ENCODE measurements at places on chromosomes 12 and 14. TPM values are rescaled to one million over a fixed set of nuclear protein-coding genes. Genes with fewer than 3 reads are reported as not detected.

SYCP3 gene
- total RNA-seq = not detected

PPP4R4 gene
- 1.0 TPM for total RNA-seq

KRT83 gene
- not detected for total RNA-seq

GLIPR1L1 gene
- not detected for total RNA-seq

RDH5 gene
- total RNA-seq = 23.3 TPM

TAMALIN gene
- 124 TPM for total RNA-seq

DNA sequence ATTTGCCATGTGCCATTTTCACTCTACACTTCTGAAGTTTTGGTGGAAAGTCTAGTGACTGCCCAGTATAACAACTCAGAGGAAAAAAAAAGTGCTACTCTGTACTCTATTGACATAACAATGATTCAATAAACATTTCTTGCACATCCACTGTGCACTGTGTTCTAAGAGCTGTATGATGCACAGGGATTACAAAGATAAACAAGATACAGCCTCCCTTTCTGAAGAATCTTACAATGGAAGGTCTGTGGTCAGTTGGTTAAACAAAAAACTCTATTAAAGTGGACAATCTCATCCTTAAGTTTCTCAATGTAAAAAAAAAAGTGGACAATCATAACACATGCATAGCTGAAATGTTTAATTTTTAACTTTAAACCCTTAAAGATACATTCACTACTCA is 105.7 kb upstream of the RASSF8 start:
- DNase-seq = no peak

DNA sequence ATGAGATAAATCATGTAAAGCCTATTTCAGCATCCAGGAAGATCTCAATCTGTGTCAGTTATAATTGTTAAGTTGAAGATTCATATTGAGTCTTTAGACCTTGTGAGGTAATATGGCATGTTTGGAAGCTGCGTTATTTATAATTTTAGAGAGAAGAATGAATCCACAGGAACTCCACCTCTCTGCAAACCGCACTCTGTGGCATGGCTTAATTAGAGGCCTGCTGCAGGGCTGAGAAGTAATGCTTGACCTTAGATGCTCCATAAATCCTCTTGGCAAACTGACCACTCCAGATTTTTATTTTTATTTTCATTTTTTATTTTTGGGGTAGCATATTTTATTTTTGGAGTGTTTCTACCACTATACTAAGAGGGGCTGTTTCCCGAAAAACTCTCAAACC is 28.8 kb downstream of the BCAT1 start:
- no peak for DNase-seq

DNA sequence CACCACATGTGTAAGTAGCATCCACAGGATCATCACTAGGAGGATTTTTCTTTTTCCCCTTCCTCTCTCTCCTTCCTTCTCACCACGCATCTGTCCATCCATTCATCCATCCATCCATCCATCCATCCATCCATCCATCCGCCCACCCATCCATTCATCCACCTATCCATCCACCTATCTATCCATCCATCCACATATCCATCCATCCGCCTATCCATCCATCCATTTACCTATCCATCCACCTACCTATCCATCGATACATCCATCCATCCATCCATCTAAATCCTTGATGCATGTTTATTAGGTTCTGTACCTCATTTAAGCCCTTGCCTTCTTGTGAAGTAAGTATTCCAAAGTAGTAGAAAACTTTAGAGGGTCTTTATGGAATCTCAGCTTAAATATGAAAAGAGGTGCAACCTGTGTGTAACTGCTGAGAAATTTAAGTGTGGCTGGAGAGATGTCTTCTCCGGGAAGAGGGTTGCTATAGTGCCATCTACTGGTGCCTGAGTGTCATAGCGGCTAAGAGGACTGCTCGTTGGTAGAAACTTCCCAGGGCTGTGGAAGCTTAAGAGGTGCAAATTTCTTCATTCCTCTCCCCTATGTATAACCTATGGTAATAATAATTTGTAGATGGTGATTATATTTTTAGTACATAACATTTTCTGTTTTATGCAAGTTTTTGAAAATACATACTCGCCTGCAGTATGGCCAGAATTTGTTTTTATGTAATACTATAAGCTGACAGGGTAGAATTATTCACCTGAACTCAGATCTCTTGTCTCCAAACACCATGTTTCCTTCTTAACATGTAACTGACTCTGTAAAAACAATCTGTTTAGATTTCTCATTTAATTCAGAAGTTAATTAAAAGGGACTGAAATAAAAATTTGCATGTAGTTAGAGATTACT is 46.0 kb downstream of the MYO1H start:
- peak; percentile 61 for DNase-seq

DNA sequence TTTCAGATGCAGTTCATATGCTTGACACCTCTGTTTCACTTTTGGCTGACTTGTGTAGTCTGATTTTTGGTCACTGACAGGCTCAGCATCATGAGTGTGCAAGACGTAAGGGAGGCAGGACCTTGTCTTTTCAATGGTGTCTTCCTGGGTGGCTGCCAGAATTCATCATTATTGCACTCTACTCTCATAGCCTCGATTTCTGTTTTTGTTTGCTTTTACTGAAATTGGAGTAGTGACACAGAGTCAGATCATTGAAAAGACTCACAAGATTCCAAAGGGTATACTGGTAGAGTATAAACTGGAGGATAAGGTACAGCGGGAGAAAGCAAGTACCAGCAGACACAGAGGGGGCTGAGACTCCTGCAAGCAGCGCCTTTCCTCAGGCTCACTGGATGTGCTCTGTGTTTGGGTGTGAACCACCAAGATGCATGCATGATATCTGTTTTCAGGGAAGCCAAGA is 126.3 kb upstream of the FGD4 start:
- no peak for DNase-seq

DNA sequence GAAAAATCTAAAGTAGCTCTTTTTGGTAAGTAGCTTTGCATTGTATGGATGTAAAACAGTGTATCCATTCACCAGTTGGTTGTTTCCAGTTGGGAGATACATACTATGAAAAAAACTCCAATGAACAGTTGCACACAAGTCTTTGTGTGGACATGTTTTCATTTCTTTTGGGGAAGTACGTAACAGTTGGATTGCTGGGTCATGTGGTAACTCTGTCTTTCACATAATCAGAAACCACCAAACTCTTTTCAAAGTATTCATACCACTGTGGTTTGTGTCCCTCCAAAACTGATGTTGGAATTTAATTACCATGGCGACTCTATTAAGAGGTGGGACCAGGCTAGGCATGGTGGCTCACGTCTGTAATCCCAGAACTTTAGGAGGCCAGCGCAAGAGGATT is 58.9 kb upstream of the RESF1 start:
- DNase-seq = no peak

DNA sequence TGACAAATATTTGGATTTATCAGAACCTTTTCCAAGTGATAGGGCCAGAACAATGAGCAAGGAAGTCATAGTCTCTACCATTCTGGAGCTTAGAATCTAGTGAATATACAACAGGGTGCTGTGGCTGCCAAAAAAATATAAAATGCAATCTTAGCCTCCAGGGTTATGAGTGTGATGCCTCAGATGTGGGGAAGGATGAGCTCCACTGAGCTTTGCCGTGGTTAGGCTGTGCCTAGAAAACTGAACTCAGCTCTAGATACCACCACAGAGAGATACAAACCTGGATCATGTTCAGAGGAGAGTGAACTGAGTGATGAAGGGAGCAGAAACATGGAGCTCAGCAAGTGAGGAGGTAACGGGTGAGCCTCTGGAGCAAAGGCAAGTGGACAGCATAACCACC is 138.1 kb upstream of the HIF1A start:
- DNase-seq = no peak

DNA sequence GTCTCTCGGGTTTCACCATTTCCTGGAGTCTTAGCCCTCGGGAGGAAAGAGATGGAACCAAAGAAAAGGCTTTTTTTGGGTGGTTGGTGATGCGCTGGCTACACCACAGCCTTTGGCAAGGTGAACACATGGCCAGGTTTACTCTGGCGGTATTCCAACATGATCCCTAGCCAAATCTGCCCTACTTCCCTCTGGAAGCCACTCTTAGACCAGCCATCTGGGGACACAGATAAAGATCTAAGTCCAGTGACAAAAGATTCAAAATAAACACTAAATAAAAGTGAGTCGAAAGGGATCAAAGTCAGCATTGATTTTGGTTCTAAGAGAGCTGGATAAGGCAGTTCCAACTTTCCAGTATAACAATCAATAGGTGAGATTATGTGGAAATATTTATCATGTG is 694.5 kb downstream of the VRK1 start:
- no peak for DNase-seq

DNA sequence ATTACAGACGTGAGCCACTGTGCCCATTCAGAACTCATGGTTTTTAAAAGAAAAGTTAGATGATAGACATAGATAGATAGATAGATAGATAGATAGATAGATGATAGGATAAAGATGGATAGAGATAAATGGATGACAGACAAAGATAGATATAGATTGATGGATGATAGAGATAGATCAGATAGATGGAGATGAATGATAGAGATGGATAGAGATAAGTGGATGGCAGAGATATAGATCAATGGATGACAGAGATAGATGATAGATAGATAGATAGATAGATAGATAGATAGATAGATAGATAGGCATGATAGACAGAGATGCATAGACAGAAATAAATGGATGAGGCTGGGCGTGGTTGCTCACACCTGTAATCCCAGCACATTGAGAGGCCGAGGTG is 13.7 kb upstream of the SLC25A3 start:
- no peak for DNase-seq

GRCh38 chr12:51951843-51952722 is 584 bp downstream of the ACVR1B start:
- peak; percentile 74 for DNase-seq

- DNase-seq = no peak
Measured at GRCh38 chr12:101891462-101891971, 14.1 kb downstream of the DRAM1 start.

DNA sequence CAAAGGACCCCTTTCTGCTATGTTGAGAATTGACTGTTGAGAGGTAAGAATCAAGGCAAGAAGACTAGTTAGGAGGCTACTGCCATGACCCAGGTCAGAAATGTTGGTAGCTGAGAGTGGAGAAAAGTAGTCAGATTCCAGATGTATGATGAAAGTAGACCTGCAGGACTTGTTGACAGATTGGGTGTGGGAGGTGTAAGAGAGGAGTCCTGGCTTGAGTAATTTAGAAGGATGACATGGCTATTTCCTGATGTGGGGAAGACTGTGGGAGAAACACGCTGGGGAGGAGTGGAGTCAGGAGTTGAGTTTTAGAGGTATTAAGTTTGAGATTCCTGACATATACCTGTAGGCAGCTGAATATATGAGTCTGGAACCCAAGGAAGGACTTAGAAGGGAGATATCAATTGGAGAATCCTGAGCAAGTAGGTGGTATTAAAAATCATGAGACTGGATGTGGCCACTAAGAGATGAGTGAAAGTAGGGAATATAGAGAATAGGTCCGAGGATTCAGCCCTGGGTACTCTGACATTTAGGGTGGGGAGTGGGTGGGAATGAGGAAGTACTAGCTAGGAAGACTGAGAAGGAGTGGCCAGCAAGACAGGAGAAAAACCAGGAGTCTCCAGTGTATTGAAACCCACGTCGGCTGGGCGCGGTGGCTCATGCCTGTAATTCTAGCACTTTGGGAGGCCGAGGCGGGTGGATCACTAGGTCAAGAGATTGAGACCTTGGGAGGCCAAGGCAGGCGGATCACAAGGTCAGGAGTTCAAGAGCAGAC is 12.6 kb upstream of the DDX47 start:
- no peak for DNase-seq

DNA sequence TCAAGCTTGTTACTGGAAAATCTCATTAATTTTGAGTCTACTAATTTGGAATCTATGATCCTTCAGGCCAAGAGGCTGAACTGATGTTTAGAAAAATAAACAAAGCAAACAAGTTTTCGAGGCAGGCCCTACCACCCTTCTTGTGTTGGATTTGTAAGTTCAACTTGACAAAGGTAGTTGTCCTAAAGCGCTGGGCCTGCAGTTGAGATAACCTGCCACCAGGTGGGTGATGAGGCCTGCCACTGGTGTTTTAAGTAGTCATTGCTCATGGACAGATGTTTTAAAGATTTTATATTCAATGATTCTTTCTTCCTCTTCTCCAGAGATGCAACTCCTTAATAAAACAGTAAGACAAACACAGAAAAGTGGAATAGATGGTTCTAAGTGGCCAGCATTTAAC is 19.4 kb downstream of the ACVRL1 start:
- peak; percentile 30 for DNase-seq

DNA sequence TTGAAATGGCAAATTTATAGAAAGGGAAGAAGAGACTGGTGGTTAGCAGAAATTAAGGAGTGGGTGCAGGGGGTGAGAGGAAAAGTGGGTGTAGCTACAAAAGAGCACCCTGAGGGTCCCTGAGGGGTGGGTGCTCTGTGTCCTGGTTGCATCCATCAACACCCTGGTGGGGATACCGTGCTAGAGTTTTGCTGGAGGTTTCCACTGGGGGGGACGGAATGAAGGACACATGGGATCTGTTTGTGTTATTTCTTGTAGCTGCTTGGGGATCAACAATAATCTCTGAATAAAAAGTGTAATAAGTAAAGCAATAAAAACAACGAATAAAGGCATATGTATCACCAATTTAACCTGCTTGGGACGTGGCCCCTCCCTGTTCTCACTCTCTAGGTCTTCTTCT is 175.3 kb downstream of the KIF26A start:
- no peak for DNase-seq

GRCh38 chr12:79378496-79378895 is 312.3 kb downstream of the PAWR start:
- DNase-seq = no peak

DNA sequence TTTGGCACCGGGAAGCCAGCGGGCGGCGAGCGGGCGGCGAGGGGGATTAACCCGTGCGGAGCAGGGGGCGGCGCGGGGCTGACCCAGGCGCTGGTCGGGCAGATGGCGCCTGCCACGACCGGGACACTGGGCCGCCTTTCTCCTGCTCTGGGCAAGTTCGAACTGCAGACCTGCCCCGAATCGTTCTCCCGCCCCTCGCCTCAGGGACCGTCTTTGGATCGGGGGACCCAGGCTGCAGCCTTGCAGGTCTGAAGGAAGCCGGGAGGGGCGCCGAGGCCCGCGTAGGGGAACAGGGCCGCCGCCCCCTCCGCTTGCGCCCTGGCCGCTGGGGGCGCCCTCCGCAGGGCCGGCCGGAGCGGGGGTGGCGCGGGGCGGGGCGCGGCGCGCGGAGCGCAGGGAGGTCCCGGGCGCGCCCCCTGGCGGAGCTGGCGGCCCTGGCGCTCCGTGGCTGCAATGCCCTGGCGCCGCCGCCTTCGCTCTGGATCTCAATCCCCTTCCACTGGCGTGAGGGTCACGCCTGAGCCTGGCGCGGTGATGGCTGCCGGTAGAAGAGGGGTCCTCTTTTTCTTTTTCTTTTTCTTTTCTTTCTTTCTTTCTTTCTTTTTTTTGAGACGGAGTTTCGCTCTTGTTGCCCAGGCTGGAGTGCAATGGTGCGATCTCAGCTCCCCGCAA is 449 bp upstream of the LTBP2 start:
- DNase-seq = peak; percentile 86

GRCh38 chr14:76917745-76918255 is 91.6 kb downstream of the LRRC74A start:
- no peak for DNase-seq

- no peak for DNase-seq
Measured at GRCh38 chr12:55850893-55851292, 8.2 kb upstream of the MMP19 start.
